Breast epithelium (tissue), 4 donors: ENCODE measurements at places on chromosomes 3 and 15.

- DNase-seq: peak; percentile 48
Measured at GRCh38 chr3:186915806-186916796, 14.2 kb upstream of the ST6GAL1 start.

DNA sequence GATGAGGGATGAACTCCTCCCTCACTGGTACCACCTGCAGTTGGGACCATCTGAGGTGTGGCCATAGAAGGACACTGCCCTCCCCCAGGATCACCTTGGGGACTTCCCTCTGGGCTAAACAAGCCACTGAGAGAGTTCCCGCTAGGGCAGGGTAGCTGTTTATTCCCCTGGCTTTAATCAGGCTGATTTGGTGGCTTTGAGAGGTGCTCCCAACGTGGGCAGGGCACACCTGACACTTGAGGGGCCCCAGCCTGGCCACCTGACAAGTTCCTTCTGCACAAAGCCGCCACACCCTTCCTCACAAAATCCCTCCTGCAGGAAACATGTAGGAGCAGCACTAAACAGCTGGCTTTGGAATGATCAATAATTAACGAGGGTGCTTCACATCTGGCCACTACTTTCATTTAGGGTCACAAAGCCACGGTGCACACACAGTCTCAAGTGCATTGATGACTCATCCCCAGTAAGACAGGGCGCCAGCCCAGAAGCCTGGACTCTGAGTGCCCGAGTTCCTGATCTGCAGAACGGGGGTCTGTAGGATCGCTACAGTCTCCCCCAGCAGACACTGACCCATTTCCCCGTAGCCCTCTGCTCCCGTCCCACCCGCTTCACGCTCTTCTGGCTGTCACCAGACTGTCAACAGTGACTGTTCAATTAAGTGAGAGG is 75.1 kb downstream of the ATP10A start:
- DNase-seq: no peak

DNA sequence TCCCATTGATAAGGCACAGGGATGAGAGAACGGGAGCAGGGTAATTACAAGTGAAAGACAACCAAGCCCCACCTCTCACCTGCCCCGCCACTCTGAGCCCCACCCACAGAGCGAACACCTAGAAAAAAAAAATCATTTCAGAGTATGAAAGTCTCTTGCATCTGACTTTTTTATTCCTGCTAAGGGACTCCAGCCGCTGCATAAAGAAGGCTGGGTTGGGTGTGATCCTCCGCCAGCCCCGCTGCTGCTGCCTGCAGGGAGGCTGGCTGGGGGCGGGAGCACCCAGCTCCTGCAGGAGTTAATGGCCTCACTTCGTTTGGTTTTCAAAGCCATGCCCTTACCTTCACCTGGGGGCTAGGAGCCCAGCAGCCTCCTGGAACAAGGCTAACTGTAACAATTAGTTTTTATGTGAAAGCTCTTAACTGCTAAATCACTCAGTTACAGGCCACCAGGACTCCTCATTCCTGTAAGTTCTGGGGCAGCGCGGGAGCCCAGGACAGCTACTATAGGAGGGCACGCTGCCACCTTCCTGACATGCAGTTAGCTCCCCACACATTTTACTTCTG is 78.0 kb upstream of the SNRPA1 start:
- no peak for DNase-seq

GRCh38 chr3:126994661-126995245 is 11.8 kb downstream of the PLXNA1 start:
- no peak for DNase-seq

DNA sequence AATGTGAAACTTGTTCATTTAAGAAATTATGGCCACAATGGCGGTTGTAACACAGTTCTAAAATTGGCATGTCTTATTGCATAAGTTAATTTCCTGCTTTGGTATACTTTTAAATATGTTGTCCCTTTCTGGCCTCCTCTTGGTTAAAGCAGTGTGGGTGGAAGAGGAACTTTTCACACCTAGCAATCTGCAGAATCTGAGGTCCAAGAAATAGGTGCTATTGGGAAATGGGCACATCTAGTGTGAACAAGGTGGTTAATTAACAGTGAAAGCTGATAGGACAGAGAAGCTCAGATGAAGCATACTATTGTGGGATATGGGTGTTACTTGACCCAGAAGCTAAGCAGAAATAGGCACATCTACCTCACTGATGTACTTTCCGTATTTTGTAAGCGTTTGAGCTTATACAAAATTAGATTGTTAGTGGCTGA is 10.6 kb downstream of the CMC1 start:
- DNase-seq: no peak

DNA sequence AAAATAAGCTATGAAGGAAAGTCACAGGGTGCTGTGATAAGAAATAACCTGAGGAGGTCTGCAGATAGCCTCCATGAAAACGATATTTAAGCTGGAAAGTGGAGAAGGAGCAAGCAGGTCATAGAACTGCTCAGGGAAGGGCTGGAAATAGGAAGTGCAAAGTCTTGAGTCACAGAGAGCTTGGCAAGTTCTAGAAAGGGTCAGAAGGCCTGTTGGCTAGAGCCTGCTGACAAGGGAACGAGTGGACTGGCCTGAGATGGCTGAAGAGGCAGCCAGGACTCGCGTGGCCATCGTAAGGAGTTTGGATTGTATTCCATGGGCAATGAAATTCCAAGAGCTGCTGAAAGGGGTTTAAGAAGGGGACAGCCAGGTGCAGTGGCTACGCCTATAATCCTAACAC is 64.7 kb upstream of the IL12A start:
- no peak for DNase-seq

DNA sequence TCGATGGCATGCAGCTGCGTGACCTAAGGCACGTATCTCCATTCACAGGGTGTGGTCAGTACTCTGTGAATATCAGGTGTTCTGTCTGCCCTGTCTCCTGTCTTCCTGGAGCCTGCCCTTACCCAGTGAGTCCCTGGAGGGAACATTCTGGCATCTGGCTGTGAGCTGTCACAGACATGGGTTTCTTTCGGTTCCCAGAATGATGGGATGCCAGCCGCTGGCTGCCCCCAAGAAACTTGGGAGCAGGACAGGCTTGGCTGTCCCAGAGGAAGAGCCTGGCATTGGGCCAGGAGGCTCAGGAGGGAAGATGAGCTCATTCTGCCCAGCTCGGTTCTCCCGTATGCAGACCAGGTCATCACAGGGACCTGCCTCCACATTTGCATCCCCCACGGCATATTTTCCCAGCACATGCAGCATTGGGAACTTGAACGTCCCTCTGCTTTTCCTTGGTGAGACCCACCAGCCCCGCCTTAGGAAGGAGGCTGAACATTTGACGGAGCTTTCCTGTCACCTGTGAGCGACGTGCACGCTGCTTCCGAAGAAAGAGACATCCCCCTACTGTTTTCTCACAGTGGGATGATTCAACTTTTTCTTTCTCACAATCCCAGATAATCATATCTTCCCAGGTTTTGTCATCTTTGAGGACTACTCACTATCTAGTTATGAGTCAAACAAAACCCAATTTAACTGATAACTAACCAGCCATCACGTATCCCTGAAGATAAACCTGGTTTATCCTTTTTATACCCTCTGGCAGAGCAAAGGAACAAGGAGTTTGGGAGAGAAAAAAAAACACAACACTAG is 22.0 kb upstream of the PGPEP1L start:
- no peak for DNase-seq

DNA sequence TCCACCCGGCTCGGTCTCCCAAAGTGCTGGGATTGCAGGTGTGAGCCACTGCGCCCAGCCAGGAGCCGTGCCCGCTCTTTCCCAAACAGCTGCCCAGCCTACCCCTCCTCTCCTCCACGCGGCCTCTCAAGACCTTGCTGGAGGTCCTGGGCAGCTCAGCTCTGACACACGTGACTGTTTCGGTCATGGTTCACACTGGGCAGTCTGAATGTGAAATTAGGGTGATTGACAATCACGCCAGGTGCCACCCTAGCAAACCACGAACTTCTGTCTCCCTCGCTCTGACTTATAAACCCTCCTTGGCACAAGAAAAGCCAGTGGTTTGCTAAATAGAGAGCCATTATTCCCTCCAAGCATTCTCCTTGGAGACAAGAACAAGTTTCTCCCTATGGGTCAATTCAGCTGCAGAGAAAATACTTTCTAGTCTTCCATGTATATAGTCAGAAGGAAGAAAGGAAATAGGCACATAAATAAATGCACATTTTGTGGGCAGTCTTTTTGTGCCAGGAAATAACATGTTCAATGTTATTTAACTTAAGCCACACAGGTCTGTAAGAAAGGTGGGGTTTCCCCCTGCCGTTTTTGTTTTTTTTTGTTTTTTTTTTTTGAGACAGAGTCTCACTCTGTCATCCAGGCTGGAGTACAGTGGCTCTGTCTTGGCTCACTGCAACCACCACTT is 121.9 kb upstream of the MEF2A start:
- peak; percentile 14 for DNase-seq
